Frontal cortex (tissue), 4 donors: ENCODE measurements at places on chromosomes 5 and 9.

GRCh38 chr9:89591274-89592212, 13.3 kb upstream of the GADD45G start:
- DNase-seq = no peak

GRCh38 chr5:112690605-112691338, 46.9 kb upstream of the APC start:
- no peak for DNase-seq

GRCh38 chr5:175422058-175422457, 21.9 kb downstream of the DRD1 start:
- DNase-seq = no peak

GRCh38 chr9:89687848-89688247, 83.0 kb downstream of the GADD45G start:
- DNase-seq = no peak

DNA sequence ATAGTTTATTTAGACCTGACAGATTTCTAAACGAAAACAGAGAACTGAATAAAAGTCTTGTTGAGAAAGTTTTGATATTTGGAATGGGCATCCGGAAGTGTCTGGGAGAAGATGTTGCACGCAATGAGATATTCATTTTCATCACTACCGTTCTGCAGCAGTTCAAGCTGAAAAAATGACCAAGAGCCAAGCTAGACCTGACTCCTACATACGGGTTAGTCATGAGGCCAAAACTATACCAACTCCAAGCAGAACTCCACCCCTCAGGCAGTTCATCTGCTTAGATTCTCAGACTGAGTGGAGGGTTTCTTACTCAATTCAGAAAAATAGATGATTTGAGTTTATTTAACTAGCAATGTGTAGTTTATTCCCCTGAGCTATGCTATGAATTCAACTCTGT, 95.4 kb upstream of the ANXA1 start:
- no peak for DNase-seq

DNA sequence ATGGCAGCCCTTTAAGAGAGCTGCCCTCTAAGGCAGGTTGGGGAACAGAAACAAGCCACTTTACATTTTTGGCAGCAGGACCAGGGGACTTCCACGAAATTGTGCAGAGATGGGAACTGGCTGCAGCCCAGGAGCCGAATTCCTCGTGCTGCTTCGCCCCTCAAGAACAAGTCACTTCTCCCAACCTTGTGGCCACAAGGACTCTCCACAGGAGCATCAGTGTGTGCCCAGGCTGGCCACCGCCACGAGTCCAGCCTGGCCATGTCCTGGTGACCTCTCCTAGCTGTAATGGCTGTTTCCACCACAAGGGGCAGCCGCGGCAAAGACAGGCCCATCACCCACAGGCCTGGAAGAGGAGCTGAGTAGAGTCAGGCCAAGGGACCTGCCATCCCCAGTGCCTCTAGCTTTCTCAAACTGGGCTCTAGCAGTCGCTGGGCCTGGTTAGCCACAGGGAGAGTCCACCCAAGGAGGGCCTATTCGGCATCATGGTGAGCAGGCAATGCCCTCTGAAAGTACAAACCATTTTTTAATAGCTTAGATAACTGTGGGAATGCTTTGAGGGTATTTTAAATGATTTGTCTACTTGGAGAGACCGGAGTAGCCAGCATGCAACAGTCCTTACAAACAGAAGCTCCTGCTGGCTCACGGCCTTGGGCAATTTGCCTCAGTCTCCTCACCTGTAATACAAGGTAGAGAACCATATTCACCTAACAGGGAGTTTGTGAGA, 129.0 kb downstream of the COL23A1 start:
- peak; percentile 49 for DNase-seq

DNA sequence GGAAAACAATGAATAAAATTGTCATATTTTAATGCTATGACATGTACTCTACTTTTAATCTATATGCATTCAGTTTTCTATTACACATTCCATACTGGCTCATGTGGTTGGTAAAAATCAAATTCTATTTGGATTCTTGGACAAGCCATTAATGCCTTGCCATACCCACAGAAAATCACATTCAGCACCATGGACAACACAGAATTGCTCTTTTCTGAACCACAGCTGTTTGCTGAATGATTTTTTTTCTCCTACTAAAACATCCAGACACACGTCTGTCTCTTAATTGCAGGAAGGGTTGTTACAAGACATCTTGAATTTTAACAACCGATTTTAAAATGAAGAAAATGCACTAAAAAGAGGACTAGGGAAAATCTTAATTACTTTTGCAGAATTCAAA, 675.6 kb downstream of the BRINP1 start:
- DNase-seq = no peak

GRCh38 chr5:141637123-141637766, 448 bp downstream of the RELL2 start:
- DNase-seq = no peak

DNA sequence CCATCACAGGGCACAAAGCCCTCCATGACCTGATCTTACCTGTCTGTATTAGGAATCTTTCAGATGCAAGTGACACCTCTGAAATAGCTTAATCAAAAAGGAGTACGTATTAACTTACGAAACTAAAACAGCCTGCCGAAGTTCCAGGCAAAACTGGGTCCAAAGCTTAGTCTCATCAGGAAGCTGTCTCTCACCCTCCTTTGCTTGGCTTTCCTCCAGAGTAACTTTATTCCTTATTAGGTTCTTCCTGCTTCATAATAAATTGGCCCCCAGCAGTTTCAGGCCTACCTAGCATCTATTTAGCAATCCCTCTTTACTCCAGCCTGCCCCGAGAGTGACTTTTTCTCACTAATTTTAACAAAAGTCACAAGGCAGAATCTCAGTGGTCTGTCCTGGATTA, 58.4 kb upstream of the STK32A start:
- DNase-seq = no peak

GRCh38 chr5:93915142-93915553, 173.7 kb upstream of the POU5F2 start:
- no peak for DNase-seq

- DNase-seq = no peak
Measured at GRCh38 chr9:97907046-97907445, 15.3 kb downstream of the TRMO start.

DNA sequence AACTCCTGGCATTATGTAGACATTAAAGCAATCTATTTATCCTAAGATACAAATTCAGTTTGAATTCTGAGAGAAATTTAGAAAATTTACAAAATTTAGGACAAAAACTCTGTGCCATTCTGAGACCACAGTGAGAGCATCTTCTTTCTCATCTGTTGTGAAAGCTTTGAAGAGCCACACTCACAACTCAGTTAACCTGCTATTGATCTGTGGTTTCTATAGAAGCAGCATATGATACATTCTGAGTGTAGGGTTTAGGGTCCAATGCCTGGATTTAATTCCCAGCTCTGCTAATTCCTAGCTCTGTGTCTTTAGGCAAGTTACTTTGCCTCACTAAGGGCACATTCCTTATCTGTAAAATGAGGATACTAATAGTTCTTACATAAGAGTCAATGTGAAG, 21.6 kb downstream of the CAST start:
- no peak for DNase-seq

DNA sequence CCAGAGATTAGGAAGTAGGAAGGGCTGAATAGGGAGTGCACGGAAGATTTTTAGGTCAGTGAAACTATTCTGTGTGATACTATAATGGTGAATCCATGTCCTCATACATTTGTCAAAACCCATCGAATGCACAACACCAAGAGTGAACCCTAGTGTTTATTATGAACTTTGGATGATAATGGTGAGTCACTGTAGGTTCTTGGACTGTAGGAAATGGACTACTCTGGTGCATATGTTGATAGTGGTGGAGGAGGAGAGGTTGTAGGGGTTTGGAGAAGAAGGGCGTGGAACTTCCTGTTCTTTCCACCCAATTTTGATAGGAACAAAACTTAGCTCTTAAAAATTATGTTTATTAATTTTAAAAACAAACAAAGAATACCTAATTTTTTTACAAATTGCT, 14.3 kb downstream of the CTSL start:
- no peak for DNase-seq

DNA sequence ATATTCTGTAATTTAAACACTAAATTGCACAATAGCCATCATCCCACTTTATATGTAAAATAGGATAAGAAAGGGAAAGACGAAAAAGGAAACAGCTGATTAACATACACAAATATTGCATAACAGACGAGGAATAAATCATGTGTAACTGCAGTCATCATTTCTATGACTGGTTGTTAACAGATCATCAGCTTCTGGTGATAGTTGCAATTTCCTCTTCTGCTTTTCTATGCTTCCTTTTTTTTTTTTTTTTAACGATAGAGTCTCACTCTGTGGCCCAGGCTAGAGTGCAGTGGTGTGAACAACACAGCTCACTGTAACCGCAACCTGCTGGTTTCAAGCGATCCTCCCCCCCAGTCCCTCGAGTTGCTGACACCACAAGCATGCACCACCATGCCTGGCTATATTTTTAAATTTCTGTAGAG, 22.5 kb upstream of the JAKMIP2 start:
- no peak for DNase-seq

DNA sequence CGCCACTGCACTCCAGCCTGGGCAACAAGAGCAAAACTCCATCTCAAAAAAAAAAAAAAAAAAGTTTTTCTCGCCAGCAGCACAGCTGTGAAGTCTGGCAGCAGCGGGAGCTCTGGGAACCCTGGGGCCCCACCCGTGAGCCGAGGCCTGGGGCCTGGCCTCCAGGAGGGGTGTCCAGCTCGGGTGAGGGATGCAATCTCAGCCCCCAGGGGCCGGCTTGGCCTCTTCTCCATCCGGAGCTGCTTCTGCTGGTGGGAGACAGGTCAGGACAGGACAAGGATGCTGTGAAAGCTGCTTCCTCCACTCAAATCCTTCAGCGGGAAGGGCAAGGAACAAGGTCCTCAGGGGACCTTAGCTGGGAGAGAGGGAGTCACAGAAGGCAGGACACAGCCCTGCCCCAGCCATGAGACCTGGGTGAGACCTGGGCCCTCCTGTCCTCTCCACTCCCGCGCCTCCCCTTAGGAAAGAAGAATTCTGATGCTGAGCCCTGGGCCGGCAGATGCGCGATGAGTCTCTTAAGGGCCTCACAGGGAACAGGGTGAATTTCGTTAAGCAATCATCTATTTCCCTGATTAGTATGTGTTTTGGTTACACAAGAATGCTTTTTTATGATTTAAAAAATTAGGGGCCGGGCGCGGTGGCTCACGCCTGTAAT, 30.6 kb downstream of the PLPP7 start:
- no peak for DNase-seq

- DNase-seq = no peak
Measured at GRCh38 chr5:31664566-31664965, 25.6 kb downstream of the PDZD2 start.

DNA sequence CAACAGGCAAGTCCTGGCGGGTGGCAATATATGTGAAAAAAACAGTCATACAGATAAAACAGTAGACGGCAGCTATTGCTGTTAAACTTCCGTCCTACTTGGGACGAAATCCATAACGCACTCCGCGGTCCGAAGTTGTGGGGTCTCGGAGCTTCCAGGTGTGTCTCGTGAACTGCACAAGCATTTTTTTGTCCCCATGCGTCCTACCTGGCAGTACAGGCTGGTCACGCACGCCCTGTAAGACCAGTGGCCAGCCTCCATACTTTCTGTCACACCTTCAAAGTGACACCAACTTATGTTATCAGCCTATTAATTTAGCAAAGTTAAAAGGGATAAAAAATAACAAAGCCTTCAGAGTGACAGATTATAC, 51.3 kb downstream of the TGFBI start:
- DNase-seq = no peak

GRCh38 chr5:41161271-41161670, 52.1 kb downstream of the C6 start:
- DNase-seq = no peak

DNA sequence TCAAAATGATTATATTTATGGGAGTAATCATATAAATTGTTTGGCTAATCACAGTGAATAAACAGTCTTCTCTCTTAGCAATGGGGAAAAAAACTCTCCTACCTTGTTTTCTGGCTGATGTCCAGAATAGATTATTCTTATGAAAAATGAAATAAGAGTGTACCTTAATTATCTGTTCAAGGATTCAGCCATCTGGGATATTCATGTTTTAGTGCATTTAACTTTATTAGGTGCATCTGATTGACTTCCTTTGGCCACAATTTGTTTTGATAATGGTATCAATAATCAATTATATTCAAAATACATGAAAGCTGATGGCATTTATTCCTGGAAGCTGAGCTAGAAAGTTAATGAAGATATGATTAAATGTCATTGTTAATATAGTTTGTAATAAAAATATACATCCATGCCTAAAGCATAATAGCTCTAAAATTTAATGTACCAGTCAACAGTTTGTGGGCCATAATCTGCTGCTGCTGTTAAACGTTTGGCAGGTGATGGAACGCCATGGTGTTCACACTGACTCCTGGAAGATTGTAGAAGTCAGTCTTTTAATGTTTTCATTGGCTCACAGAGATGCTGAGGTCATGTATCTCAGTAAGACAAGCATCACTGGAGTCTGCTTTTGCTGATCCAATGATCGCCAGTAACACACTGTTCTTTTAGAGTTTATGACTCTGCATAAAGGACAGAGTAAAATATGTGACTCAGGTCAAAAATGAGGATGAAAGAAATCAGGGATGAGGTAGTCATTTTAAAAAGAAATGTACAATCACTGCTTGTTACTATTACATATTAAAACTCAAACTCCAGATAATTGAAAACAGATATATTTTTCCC, 105.8 kb downstream of the ISL1 start:
- DNase-seq = no peak

- DNase-seq = no peak
Measured at GRCh38 chr9:134662143-134662876, 20.7 kb downstream of the COL5A1 start.

GRCh38 chr9:113341712-113342410, 1.8 kb upstream of the WDR31 start:
- no peak for DNase-seq

DNA sequence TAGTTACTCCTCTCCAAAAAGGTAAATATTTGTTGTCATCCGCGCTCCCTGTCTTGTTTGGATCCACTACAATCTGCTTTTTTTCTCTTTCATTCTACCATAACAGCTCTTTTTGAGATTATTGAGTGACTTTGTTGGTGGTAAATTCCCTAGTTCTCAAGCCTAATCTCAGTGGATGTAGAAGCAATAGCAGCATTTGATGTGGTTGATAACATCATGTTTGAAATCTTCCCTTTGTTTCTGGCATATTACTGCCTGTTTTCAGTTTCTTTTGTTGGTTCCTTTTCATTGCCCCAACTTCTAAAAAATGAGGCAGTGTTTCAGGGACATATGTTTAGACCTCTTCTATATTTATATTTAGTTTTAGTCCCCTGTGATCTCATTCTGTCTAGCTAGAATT, 8.9 kb downstream of the CDC42SE2 start:
- no peak for DNase-seq
